ENCODE measurements at places on chromosomes 16 and 17.

DNA sequence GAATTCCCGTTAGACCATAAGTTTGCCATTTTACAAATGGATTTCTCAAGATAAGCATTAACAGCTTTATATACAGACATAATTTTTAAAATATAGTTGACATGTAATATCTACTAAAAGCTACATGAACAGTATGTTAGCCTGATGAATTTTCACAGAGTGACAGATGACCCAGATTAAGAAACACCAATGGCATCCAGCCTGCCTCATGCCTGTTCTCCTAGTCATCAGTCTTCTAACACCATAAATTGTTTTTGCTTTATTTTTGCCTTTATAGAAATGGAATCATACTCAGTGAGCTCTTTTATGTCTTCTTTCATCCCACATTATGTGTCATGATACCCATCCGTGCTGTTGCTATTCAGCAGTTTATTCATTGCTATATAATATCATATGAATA is 80.0 kb downstream of the ATF7IP2 start:
- DNase-seq: no peak

DNA sequence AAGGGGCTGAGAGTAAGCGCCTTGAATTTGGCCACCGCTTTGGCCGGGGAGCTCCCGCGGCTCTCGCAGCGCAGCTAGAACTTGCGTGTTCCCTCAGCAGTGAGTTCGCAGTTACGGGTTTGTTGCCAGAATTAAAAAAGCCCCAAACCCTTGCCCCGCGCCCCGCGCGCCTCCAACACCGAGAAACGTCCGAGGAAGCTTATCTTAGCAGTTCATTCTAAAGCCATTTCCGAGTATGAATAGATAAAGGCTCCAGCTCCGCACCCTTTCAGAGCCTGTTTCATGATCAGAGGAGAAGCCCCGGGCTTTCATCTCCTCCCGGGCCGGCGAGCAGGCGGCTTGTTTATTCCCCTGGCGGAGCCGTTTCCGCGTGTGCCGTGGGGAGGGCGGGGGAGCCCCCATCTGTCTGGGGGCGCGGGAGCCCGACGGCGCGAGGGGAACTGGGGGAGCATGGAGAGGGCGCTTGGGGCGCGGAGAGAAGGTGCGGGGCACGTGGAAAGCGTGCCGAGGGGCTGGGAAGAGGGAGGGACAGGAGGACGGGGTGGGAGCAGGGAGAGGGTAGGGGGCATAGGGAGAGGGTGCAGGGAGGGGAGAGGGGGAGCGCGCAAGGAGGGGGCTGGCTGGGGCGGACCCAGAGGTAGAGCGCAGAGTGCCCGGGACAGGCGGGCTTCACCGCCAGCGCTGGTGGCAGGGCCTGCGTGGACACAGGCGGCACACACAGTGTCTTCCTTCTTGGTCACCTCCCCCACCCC is 9.9 kb downstream of the TBX4 start:
- DNase-seq: no peak

GRCh38 chr16:66326991-66327513 is 39.4 kb upstream of the CDH5 start:
- peak; percentile 37 for DNase-seq

GRCh38 chr16:51982715-51983680 is 563.9 kb downstream of the TOX3 start:
- DNase-seq: peak; percentile 69

- DNase-seq: no peak
Measured at GRCh38 chr17:17669580-17670235, 11.6 kb upstream of the RAI1 start.

DNA sequence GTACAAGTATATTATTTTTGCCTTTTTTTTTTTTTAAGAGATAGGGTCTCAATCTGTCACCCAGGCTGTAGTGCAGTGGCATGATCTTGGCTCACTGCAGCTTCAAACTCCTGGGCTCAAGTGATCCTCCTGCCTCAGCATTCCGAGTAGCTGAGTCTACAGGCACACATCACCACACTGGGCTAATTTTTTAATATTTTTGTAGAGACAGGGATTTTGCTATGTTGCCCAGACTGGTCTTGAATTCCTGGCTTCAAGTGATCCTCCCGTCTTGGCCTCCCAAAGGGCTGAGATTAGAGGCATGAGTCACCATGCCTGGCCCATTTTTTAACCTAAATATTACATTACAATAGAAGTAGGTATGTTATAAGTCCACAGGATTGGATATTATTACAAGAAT is 3.2 kb downstream of the TERB1 start:
- no peak for DNase-seq

- DNase-seq: no peak
Measured at GRCh38 chr16:53517851-53518250, 14.8 kb upstream of the AKTIP start.

- no peak for DNase-seq
Measured at GRCh38 chr17:227078-227945, 45.9 kb upstream of the DOC2B start.

GRCh38 chr17:62780269-62780668 is 27.8 kb downstream of the MARCHF10 start:
- peak; percentile 48 for DNase-seq

GRCh38 chr17:71828182-71828596 is 292.6 kb upstream of the SOX9 start:
- DNase-seq: no peak

- DNase-seq: no peak
Measured at GRCh38 chr17:68512960-68513474, 787 bp downstream of the PRKAR1A start.

GRCh38 chr16:9270424-9270823 is 179.0 kb downstream of the HAPSTR1 start:
- no peak for DNase-seq

- DNase-seq: no peak
Measured at GRCh38 chr17:75565066-75565465, 22.5 kb upstream of the MYO15B start.
